ENCODE measurements at places on chromosomes 7 and 10. TPM values are rescaled to one million over a fixed set of nuclear protein-coding genes. Genes with fewer than 3 reads are reported as not detected.

WIPF3 gene
- total RNA-seq, result not detected

NEUROD6 gene
- not detected for total RNA-seq

OR9A2 gene
- total RNA-seq, result not detected

C10orf53 gene
- total RNA-seq, result not detected

CDC14C gene
- total RNA-seq, result not detected

CELF2 gene
- 6.7 TPM for total RNA-seq

JCAD gene
- total RNA-seq, result 7.1 TPM

HOGA1 gene
- total RNA-seq, result 0.56 TPM

CREB5 gene
- 2.5 TPM for total RNA-seq

PDE6C gene
- not detected for total RNA-seq

ACSM6 gene
- total RNA-seq, result not detected

SLC13A1 gene
- not detected for total RNA-seq

FANK1 gene
- total RNA-seq, result 5.4 TPM

LAMB1 gene
- total RNA-seq, result 348 TPM

SORCS1 gene
- total RNA-seq, result not detected
